Neural crest cell (in vitro differentiated cells): ENCODE measurements at places on chromosomes 13 and 19. TPM values are rescaled to one million over a fixed set of nuclear protein-coding genes. Genes with fewer than 3 reads are reported as not detected.
A peak's percentile ranks its signal among the peaks of the same experiment; 100 is the strongest.

GRCh38 chr13:49302817-49303216, 55.1 kb downstream of the CDADC1 start:
- peaks cover 55% of the 10 kb centered on the region for H3K4me1 ChIP-seq
- no peak overlapping the region for H3K4me3 ChIP-seq
- H3K36me3 ChIP-seq = no peaks in the 10 kb centered on the region
- no peaks in the 10 kb centered on the region for H3K27me3 ChIP-seq

DNA sequence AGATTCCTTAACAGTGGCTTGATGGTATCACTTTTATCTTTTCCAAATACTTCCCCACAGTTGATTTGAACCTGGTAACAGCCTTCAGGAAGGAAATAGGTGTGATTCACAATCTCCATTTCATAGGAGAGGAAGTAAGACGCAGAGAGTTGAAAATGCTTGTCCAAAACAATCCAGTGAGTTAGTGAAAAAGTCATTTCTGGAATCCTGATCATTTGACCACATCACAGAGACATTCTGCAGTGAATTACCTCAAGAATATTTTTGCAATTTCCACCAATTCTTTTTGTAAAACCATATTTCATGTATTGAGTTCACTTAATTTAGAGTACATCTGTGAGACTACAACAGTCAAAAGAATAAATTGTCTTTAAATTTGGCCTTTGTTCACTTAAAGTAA, 292.8 kb downstream of the DCLK1 start:
- H3K36me3 ChIP-seq = no peaks in the 10 kb centered on the region
- H3K27me3 ChIP-seq = no peaks in the 10 kb centered on the region
- no peak for DNase-seq
- H3K27ac ChIP-seq = no peak overlapping the region

DNA sequence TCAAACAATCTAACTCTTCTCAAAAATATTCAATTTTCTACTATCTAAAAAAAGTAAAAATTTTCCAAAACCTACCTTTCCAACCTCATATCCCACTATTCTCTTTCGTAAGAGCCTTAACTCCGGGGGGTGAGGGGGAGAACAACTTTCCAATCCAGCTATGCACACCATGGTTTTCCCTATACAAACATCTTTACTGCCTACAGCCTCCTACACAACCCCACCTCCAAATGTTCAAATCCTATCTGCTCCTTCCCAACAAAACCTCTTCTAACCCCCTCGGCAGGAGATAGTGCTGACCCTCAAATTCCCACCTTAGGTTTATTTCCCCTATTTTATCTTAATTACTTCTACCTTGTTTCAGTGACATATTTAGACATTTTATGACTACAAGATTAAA, 102.0 kb downstream of the DIAPH3 start:
- no peaks in the 10 kb centered on the region for H3K4me1 ChIP-seq
- H3K27ac ChIP-seq = no peak overlapping the region
- no peak for DNase-seq
- H3K4me3 ChIP-seq = no peak overlapping the region
- peaks cover 25% of the 10 kb centered on the region for H3K36me3 ChIP-seq
- H3K27me3 ChIP-seq = no peaks in the 10 kb centered on the region

DNA sequence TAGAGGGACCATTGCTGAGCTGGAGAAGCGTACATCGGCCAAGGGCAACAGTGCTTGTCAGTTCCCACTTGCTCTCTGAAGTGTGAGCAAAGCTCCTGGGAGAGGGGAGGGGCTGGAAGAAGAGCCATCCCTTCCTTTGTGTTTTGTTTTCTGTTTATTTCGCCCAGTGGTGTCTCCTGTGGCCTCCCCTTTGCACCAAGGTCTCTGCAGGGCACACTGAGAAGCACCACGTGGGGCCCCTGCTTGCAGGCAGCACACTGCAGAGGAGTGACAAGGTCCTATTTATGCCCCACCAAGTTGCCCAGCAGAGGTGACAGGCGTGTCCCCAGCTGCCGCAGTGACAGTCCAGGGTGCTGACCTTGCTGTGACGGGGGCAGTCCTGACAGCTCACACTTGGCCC, 24.0 kb downstream of the GRIN2D start:
- H3K4me1 ChIP-seq = peaks cover 25% of the 10 kb centered on the region
- H3K36me3 ChIP-seq = no peaks in the 10 kb centered on the region
- peak overlapping the region; percentile 87 for H3K27ac ChIP-seq
- peaks cover 34% of the 10 kb centered on the region for H3K27me3 ChIP-seq
- H3K4me3 ChIP-seq = peak overlapping the region; percentile 47

Gene ZNF726
- total RNA-seq = 0.37 and 0.59 TPM in 2 replicates

DNA sequence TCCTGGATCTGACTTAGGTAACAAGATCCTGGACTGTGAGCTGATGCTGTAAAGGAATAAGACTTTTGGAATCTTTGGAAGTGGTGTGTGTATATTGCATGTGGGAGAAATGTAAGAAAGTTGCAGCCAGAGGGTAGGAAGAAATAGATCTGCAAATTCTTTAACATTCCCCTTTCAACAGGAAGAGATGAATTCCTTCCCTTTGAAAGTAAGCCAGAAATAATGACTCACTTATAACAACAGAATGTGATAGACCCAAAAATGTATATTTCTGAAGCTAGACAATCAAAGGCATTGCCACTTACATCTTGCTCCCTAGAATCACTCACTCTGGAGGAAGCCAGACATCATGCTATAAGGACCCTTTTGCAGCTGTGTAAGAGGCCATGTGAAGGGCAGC, 9.8 kb upstream of the SIAH3 start:
- no peak overlapping the region for H3K4me3 ChIP-seq
- peaks cover 3% of the 10 kb centered on the region for H3K27me3 ChIP-seq
- no peak overlapping the region for H3K27ac ChIP-seq
- no peak for DNase-seq
- H3K36me3 ChIP-seq = no peaks in the 10 kb centered on the region

DNA sequence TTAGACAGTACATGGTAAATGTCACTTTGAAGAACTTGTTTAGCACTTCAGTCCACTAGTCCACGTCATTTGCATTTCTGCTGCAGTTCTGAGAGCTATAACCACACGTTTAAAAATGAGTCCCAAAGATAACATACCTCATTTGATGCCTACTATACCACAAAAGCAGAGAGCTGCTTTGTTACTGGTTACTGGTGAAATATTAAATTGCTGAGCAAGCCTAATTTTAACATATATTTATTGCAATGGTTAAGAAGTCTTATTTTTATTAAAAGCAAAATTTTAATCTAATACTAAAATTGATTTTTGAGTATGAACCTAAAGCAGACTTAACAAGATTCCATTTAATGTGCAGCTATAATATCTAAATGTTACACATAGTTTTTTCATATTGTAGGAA, 1949.7 kb upstream of the PRR20A start:
- no peaks in the 10 kb centered on the region for H3K36me3 ChIP-seq
- H3K4me1 ChIP-seq = no peaks in the 10 kb centered on the region
- H3K4me3 ChIP-seq = no peak overlapping the region
- no peak overlapping the region for H3K27ac ChIP-seq
- DNase-seq = no peak

Gene CGB3
- not detected in 2 replicates for total RNA-seq

DNA sequence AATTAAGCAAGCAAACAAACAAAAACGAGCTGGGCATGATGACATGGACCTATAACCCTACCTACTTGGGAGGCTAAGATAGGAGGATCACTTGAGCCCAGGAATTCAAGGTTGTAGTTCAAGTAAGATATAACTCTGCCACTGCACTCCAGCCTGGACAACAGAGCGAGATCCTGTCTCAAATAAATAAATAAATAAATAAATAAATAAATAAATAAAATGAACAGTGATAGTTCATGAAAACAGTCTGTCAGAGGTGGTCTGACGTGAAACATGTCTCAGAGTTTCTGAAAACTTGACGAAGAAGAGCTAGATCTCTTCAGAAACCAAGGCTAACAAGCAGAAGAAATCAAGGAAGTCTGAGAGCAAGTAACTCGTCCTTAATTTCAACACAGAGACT, 188.8 kb upstream of the GPC6 start:
- H3K27ac ChIP-seq = no peak overlapping the region
- no peak overlapping the region for H3K4me3 ChIP-seq
- no peaks in the 10 kb centered on the region for H3K27me3 ChIP-seq
- H3K36me3 ChIP-seq = no peaks in the 10 kb centered on the region

GRCh38 chr19:2358548-2359173, 1.4 kb upstream of the TMPRSS9 start:
- peak overlapping the region; percentile 54 for H3K4me3 ChIP-seq
- H3K27ac ChIP-seq = no peak overlapping the region
- no peak for DNase-seq
- H3K36me3 ChIP-seq = no peaks in the 10 kb centered on the region
- peaks cover 27% of the 10 kb centered on the region for H3K27me3 ChIP-seq

DNA sequence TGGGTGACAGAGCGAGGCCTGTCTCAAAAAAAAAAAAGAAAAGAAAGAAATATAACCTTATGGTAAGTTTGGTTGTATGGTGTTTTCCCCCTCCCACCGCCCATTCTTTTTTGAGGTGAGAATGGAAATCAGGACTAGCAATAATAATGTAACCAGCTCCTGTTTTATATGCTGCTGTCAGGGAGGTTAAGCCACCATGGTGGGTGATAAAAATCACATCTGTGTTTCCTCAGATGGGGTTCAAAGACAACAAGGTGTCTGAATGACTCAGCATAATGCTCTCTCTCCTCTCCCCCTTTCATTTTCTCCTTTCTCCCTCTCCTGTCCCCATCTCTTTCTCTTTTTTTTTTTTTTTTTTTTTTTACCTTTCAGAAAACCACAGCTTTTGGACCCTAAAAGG, 28.3 kb upstream of the GARRE1 start:
- H3K4me1 ChIP-seq = peaks cover 6% of the 10 kb centered on the region
- H3K27me3 ChIP-seq = no peaks in the 10 kb centered on the region

Gene GNA15
- total RNA-seq = not detected in 2 replicates

GRCh38 chr19:412356-413355, 3.7 kb upstream of the C2CD4C start:
- no peak overlapping the region for H3K27ac ChIP-seq
- no peak for DNase-seq
- H3K4me3 ChIP-seq = no peak overlapping the region
- H3K27me3 ChIP-seq = peaks cover 15% of the 10 kb centered on the region
- no peaks in the 10 kb centered on the region for H3K36me3 ChIP-seq

GRCh38 chr19:8109890-8110662, 39.3 kb downstream of the FBN3 start:
- no peak overlapping the region for H3K27ac ChIP-seq
- no peaks in the 10 kb centered on the region for H3K27me3 ChIP-seq
- no peak overlapping the region for H3K4me3 ChIP-seq

Gene LATS2
- total RNA-seq = 22.9 and 26.2 TPM in 2 replicates

- H3K36me3 ChIP-seq = peaks cover 2% of the 10 kb centered on the region
- no peak overlapping the region for H3K27ac ChIP-seq
- H3K4me3 ChIP-seq = peak overlapping the region; percentile 68
- peaks cover 97% of the 10 kb centered on the region for H3K27me3 ChIP-seq
- DNase-seq = no peak
These were observed 1.0 kb downstream of the PDX1 start for GRCh38 chr13:27920677-27921420.

GRCh38 chr19:920051-920864, 3.1 kb downstream of the KISS1R start:
- no peak overlapping the region for H3K27ac ChIP-seq
- no peak for DNase-seq
- H3K27me3 ChIP-seq = peaks cover 50% of the 10 kb centered on the region
- H3K36me3 ChIP-seq = no peaks in the 10 kb centered on the region
- no peak overlapping the region for H3K4me3 ChIP-seq

- peaks cover 29% of the 10 kb centered on the region for H3K27me3 ChIP-seq
- peak overlapping the region; percentile 88 for H3K4me3 ChIP-seq
These were observed 1.4 kb downstream of the EVI5L start for GRCh38 chr19:7831452-7831851.

Gene RXFP2
- total RNA-seq = not detected in 2 replicates

DNA sequence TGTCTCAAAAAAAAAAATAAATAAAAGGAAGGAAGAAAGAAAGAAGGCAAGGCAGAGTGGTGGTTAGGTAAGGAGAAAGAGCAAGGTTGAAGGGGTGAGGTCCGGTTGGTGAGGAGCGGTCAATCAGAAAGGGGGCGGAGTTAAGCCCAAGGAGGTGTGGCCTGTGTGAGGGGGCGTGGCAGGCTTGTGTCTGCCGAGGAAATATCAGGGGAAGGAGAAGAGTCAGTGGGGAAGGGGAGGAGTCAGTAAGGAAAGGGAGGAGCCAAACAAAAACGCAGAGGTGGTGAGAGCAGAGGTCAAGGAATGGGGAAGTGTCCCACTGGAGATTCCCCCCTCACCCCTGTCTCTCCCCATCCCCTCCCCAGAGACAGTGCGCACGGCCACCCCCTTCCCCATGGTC, 5.9 kb downstream of the CACNG7 start:
- DNase-seq = no peak
- H3K4me1 ChIP-seq = peaks cover 8% of the 10 kb centered on the region
- peaks cover 8% of the 10 kb centered on the region for H3K36me3 ChIP-seq
- H3K27me3 ChIP-seq = peaks cover 28% of the 10 kb centered on the region

- DNase-seq = no peak
- peaks cover 20% of the 10 kb centered on the region for H3K4me1 ChIP-seq
- peaks cover 34% of the 10 kb centered on the region for H3K27me3 ChIP-seq
- H3K27ac ChIP-seq = no peak within 1 kb of the TSS
- H3K36me3 ChIP-seq = no peaks in the 10 kb centered on the region
These were observed at the start of gene SPIB for GRCh38 chr19:50418176-50419021. SPIB (plus strand) TSS chr19:50418938; CDS start chr19:50418963, 25 bp downstream.

DNA sequence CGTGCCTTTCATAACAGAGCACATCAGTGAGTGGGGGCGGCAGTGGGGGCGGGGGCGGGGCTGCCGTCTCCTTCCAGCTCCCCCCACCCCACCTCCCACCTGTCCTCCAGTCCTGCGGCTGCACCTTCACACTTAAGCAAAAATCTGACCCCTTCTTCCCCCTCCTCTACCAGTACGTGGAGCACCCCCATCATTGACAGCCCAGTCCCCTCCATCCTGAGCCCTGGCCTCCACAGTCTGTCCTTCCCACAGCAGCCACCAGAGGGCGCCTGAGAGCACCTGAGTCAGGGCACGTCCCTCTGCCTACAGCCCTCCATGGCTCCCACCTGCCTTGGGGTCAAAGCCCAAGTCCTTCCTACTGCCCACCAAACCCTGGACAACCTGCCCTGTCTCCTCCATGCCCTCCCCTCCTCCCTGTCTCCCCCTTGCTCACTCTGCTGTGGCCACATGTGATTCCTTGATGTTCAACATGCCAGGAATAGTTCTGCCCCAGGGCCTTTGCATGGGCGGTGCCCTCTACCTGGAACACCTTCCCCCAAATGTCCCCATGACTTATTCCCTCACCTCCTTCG, 4.0 kb downstream of the EBI3 start:
- no peaks in the 10 kb centered on the region for H3K36me3 ChIP-seq
- H3K27me3 ChIP-seq = peaks cover 20% of the 10 kb centered on the region
- no peak overlapping the region for H3K4me3 ChIP-seq
- peaks cover 4% of the 10 kb centered on the region for H3K4me1 ChIP-seq

- H3K36me3 ChIP-seq = peaks cover 13% of the 10 kb centered on the region
- peaks cover 2% of the 10 kb centered on the region for H3K27me3 ChIP-seq
- DNase-seq = peak; percentile 64
- peak overlapping the region; percentile 70 for H3K4me3 ChIP-seq
These were observed 19.2 kb upstream of the UQCR11 start for GRCh38 chr19:1624458-1624857.

DNA sequence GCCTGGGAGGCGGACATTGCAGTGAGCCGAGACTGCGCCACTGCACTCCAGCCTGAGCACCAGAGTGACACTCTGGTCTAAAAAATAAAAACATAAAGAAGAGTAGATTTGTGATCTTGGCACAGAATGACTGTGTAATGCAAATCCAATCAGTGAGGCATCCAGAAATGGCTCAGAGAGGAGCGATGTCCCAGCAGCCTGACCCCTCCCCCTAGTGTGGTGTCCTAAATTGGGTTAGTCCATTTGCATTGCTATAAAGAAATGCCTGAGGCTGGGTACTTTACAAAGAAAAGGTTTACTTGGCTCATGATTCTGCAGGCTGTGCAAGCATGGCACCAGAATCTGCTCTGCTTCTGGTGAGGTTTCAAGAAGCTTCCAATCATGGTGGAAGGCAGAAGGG, 59.1 kb upstream of the ZNF30 start:
- no peak overlapping the region for H3K27ac ChIP-seq
- H3K4me1 ChIP-seq = no peaks in the 10 kb centered on the region
- H3K27me3 ChIP-seq = no peaks in the 10 kb centered on the region
- H3K36me3 ChIP-seq = no peaks in the 10 kb centered on the region
- no peak overlapping the region for H3K4me3 ChIP-seq
- no peak for DNase-seq

Gene ZNF98
- not detected in 2 replicates for total RNA-seq
